ENCODE measurements at places on chromosomes 7 and 10.

- DNase-seq: no peak
These were observed 50.7 kb upstream of the PRKG1 start for GRCh38 chr10:51023636-51024035.

DNA sequence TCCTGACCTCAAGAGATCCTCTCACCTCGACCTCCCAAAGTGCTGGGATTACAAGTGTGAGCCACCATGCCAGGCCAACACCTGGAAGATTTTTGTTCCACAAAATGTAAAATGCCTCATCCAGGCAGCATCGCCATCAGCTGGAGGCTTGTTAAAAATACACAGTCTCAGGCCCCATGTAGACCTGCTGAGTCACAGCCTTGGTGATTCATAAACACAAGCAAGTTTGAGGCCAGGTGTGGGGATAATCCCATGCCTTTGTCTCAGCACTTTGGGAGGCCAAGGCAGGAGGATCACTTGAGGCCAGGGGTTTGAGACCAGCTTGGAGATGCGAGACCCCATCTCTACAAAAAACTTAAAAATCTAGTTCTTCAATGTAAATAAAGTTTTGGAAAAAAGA, 49.1 kb upstream of the FOXK1 start:
- no peak for DNase-seq

- DNase-seq: no peak
These were observed 30.5 kb upstream of the MKRN1 start for GRCh38 chr7:140509789-140510188.

GRCh38 chr10:34407324-34407805, 407.7 kb downstream of the PARD3 start:
- DNase-seq: no peak

DNA sequence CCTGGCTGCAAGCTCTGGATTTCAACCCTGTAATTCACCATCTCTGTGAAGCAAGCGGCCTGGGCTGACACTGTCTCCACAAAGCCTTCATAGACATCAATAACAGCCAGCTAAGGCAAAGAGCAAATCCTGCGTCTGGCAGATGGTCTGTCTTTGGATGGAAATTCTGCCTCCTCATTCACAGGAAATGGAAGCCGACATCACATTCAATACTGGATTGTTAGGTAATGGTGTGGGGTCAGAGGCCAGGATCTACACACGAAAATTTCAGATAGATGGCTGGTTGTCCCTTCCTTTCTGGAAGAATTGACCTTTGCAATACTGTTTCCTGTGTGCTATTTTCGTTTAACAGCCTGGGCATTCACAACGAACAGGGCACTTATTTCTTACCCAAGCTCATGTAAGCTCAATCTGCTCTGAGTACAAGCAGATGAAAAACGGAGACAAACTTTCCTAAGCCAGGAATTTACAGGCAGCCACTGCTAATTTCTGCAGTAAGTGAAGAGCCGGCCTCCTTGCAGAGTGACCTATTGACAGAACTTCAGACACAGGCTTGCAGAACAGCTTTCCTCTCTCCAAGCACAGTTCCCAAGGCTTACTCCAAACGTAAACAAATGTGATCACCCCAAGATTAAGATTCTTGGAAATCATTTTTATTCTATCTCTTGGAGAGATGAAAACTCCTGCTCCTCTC, 3.1 kb upstream of the ADAM12 start:
- DNase-seq: no peak

DNA sequence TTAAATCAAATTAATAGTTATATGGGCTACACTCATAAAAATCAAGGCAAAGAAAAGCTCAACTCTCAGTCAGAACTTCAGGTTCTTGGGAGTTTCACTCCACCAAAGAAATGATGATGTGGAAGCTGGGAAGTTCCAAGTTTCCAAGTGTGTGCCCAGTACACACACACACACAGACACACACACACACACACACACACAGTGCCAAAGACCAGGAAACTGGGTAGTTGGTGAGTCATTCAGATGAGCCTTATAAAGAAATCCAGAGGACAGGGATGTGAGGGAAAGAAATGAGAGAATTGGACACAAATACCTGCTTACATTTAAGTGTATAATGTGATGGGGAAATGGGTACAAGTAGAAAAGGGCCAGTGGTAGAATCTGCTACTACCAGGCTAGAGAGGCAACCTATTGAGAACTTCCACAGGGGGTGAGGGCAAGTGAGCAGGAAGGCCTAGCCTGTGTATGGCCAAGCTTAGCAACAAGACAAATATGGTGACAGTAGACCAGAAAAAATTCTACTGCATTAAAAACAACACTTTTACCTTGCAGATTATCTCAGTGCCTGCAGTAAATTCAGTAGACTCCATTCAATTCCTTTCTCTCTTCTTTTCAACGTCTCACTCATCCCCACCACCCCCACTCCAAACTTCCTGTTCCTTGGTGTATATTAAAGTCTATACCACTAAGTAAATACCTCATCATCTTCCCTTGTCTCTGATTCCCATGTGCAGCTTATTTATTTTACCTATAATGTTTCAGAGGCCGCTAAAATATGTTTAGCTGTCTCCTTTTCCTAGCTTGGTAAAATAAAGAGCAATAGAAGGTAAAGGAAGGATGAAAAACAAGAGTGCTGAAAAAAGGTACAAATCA, 95.0 kb downstream of the CABCOCO1 start:
- no peak for DNase-seq

DNA sequence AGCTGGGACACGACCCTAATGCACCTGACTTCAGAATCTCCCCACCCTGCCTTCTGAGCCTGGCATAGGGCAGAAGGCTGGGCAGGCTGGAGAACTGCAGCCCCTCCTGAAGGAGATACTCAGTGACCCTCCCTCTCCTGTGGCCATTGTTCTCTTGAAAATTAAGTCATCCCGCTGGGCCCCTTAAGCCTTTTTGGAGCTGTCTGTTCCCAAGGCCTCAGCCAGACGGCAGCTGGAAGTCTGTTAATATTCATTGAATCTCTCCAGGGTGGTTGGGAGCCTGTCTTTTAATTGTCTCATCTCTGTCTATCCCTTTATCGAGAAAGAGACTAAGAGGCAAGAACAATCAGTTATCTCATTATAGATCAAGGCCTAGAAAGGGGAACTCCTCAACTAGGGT, 118.1 kb upstream of the PCBD1 start:
- no peak for DNase-seq

GRCh38 chr7:122543891-122544290, 155.0 kb downstream of the RNF133 start:
- DNase-seq: no peak

GRCh38 chr7:34075523-34076370, 170.4 kb downstream of the BMPER start:
- DNase-seq: no peak

All from putamen (tissue), 1 donor.